ENCODE measurements at places on chromosomes 7 and 10. TPM values are rescaled to one million over a fixed set of nuclear protein-coding genes. Genes with fewer than 3 reads are reported as not detected.

KEL gene
- total RNA-seq = not detected

ABCB4 gene
- not detected for total RNA-seq

ASZ1 gene
- not detected for total RNA-seq

GBF1 gene
- total RNA-seq = 32.9 TPM

SP8 gene
- 0.71 TPM for total RNA-seq

MEST gene
- not detected for total RNA-seq

BNIP3 gene
- total RNA-seq = 67.9 TPM

AMZ1 gene
- 0.28 TPM for total RNA-seq

RNF148 gene
- not detected for total RNA-seq

TCF7L2 gene
- total RNA-seq = 3.0 TPM

OR2A7 gene
- not detected for total RNA-seq

TUBAL3 gene
- total RNA-seq = not detected

NEBL gene
- 1.6 TPM for total RNA-seq

PRR15 gene
- total RNA-seq = not detected

ANXA8L1 gene
- 63.8 TPM for total RNA-seq

OR2A5 gene
- not detected for total RNA-seq

SFXN2 gene
- total RNA-seq = 7.3 TPM

TFPI2 gene
- total RNA-seq = 6.5 TPM

TET1 gene
- total RNA-seq = 3.5 TPM

CDCA7L gene
- total RNA-seq = 97.8 TPM

MMP21 gene
- not detected for total RNA-seq

OR6V1 gene
- total RNA-seq = not detected

ACBD7 gene
- total RNA-seq = 9.3 TPM

LRRD1 gene
- not detected for total RNA-seq

TMEM225B gene
- not detected for total RNA-seq
